Activated CD4-positive, alpha-beta T cell treated with anti-CD3 and anti-CD28 coated beads, Interleukin-2, amount 10 ng/mL, durations not matched to agents 24 days and 14 days (primary cell): ENCODE measurements at places on chromosomes 1 and 21. TPM values are rescaled to one million over a fixed set of nuclear protein-coding genes. Genes with fewer than 3 reads are reported as not detected.
A peak's percentile ranks its signal among the peaks of the same experiment; 100 is the strongest.

DNA sequence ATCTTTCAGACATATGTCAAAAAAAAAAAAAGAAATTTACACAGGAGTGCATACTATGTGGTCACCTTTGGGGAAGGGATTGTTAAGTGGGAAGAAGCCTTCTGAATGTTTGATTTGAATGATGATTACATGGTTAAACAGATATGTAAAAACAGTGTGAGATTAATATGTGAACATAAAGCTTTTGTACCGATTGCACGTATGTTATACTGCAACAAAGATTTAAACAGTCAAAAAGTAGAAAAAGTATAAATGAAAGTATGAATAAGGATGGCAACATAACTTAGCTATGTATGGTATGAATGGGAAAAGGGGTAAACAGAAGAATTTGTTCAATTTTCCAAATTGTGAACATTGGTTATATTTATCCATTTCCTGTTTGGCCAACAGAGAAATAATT lies 10.0 kb upstream of the PLPP3 start:
- DNase-seq = no peak

DNA sequence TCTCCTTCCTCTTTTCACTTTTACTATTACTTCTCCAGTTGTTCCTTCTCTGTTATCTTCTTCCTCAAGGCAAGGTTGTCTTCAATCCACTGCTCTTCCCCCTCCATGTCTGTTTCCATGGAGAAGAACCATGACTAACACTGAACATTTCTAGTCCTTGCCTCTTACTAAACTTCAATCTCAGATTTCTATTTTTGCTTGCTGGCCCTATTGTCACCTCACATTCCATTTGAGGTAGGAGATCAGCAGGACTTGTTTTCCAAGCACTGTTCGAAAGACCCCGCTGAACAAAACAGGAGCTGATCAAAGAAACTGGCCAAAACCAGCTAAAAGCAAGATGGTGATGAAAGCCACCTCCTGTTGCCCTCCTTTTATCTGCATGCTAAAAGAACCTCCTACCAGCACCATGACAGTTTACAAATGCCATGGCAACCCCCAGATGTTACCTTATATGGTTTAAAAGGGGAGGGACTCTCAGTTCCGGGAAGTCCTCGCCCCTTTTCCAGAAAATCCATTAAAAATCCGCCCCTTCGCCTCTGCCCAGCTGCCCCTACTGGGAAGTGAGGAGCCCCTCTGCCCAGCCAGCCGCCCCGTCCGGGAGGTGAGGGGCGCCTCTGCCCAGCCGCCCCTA lies 22.6 kb downstream of the GON4L start:
- DNase-seq = no peak

GRCh38 chr1:3078430-3078861 lies 9.4 kb downstream of the PRDM16 start:
- DNase-seq = no peak

GRCh38 chr1:232622378-232622777 lies 7.6 kb downstream of the SIPA1L2 start:
- no peak for DNase-seq

- no peak for DNase-seq
Observed at GRCh38 chr1:247740721-247741120, 2.3 kb downstream of the OR14K1 start.

DNA sequence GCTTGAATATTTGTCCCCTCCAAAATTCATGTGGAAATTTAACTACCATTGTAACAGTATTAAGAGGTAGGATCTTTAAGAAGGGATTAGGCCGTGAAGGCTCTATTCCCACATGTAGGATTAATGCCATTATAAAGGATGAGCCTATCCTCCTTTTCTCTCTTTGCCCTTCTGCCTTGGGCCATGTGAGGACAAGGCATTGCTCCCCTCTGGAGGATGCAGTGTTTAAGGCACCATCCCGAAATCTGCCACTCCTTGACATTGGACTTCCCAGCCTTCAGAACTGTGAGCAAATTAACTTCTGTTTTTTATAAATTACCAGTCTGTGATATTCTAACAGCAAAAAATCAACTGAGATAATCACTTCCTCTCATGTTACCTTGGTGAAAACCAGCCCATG lies 124.4 kb downstream of the TOMM20 start:
- DNase-seq = no peak

DNA sequence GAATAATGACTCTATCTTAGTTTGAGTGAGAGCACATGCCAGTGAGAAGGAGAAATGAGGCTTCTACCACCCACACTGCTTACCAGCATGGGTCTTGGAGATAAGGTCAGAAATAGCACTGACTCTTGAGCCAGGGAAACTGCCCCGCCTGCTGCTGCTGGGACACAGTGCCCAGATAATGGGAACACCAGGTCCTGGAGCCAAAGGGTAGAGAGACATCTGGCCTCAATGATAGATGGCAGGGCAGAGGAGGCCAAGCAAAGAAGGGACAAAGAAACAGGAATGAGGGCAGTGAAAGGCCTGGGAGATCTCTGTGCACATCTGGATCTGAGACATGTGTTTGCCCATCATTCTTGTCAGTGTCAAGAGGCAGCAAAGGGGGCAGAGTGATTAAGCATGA lies 97.4 kb downstream of the MIS18A start:
- DNase-seq = peak; percentile 19

GRCh38 chr1:21189421-21189820 lies 12.7 kb upstream of the EIF4G3 start:
- no peak for DNase-seq

- DNase-seq = no peak
Observed at GRCh38 chr1:189431447-189431846, 1046.2 kb downstream of the BRINP3 start.

NOTCH2 gene
- 96.5 and 98.0 TPM in 2 replicates for total RNA-seq

LYPD8 gene
- total RNA-seq = not detected in 2 replicates

CADM3 gene
- total RNA-seq = not detected in 2 replicates

COL9A2 gene
- 14.5 and 14.6 TPM in 2 replicates for total RNA-seq
